ENCODE measurements at places on chromosomes 4 and X. TPM values are rescaled to one million over a fixed set of nuclear protein-coding genes. Genes with fewer than 3 reads are reported as not detected.

ADGRG2 gene
- not detected for total RNA-seq

MMRN1 gene
- total RNA-seq, result 0.17 TPM

MCUB gene
- total RNA-seq, result 62.4 TPM

MAOB gene
- total RNA-seq, result not detected

EREG gene
- not detected for total RNA-seq

C4orf36 gene
- not detected for total RNA-seq

SYP gene
- 53.4 TPM for total RNA-seq

RPS6KA6 gene
- total RNA-seq, result 0.11 TPM

CXXC4 gene
- total RNA-seq, result not detected

ARHGAP36 gene
- not detected for total RNA-seq

MAGEA10 gene
- total RNA-seq, result not detected

YY2 gene
- 0.39 TPM for total RNA-seq

HSFX4 gene
- not detected for total RNA-seq

Measured in activated T-helper 17 cell treated with anti-CD3 and anti-CD28 coated beads, Interleukin-2, amount 50 U/mL, for 72 hours (primary cell).